ENCODE measurements at places on chromosomes 4 and X.

- no peak for DNase-seq
These were observed 392.4 kb upstream of the ATOH1 start for GRCh38 chr4:93436000-93436626.

- DNase-seq: no peak
These were observed 607.0 kb downstream of the TRAM1L1 start for GRCh38 chr4:116478343-116478742.

- DNase-seq: no peak
These were observed 10.0 kb downstream of the CLCN4 start for GRCh38 chrX:10166731-10167151.

GRCh38 chr4:142656178-142656577 lies 189.9 kb downstream of the INPP4B start:
- peak; percentile 13 for DNase-seq

DNA sequence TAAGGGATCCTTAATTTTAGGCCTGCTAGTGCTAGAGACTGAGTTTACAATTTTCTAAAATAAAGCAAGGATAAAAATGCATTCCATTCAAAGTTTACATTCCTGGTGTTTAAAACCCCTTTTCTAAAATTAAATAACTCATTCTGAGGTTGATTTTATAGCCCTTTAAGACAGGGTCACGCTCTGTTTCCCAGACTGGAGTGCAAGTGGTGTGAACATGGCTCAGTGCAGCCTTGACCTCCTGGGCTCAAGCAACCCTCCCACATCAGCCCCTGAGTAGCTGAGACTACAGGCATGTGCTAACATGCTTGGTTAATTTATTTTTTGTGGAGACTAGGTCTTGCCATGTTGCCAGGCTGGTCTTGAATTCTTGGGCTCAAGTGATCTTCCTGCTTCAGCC lies 6.8 kb upstream of the CDKL2 start:
- DNase-seq: peak; percentile 88

GRCh38 chrX:41009850-41010846 lies 75.1 kb upstream of the USP9X start:
- DNase-seq: peak; percentile 88

DNA sequence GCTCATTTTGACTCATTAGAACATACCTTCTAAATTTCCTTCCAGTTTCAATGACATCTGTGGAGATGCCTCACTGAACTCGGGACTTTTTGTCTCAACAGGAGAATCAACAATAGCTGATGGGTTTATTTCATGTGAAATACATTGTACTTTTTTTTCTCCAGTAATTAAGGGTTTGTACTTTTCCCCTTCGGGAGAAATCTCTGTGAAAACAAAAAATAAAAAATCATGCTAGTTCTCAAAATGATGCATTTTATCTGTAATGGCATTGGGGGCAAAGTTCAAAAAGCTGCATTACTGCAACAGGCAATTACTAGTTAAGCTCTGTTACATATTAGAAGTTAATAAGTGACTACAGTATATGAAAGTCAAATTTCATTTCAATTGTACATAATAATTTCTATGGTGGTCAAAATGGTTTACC lies 167.3 kb upstream of the SH3RF1 start:
- no peak for DNase-seq

- no peak for DNase-seq
These were observed 111.5 kb downstream of the POLA1 start for GRCh38 chrX:24805201-24805600.

DNA sequence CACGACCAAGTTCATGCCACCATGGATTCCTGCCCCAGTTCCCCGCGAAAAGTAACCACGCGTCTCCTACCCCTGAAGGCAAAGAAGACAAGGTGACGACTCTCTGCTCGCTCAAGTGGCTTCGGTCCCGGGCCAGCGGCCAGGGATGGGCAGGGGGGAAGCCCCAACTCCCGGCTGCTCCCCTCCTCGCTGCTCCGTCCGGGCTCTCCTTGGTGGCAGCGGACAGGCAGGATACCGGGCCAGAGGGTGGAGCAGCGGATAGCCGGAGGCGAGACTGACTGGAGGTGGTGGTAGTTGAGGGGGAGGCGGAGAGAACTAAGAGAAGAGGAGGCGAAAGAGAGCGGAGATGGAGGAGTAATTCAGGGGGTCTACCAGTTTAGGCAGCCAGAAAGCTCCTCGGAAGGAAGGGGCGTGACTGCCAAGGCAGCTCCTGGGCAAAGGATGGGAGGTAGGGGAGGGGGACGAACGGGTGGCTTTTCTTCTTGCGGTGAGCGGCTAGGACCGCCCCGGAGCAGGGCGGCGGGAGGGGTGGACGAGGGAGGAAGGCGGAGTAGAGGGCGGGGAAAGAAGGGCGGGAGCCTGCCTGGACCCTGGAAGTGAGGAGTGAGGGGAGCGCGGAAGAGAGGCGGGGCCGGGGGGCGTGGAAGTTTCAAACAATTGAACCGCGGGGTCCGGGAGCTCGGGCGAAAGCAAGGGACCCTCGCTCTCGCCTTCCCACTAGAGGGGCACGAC lies at the start of gene AMOT:
AMOT (minus strand) TSS at position 450 of the 732 bp plus-strand sequence. CDS start 17,705 bp downstream, outside the sequence.
- DNase-seq: peak; percentile 18

DNA sequence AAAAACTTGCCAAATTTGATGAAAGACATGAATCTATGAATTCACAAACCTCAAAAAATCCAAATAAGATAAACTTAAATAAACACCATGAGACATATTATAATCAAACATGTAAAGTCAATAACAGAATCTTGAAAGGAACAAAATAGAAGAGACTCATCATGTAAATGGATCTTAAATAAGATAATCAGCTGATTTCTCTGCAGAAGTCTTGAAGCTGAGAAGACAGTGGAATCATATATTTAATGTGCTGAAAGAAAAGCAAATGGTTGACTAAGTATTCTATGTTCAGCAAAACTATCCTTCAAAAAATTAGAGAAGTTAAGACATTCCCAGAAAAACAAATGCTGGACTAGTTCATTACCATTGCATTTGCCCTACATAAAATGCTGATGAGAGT lies 215.7 kb upstream of the SPIN4 start:
- DNase-seq: no peak

DNA sequence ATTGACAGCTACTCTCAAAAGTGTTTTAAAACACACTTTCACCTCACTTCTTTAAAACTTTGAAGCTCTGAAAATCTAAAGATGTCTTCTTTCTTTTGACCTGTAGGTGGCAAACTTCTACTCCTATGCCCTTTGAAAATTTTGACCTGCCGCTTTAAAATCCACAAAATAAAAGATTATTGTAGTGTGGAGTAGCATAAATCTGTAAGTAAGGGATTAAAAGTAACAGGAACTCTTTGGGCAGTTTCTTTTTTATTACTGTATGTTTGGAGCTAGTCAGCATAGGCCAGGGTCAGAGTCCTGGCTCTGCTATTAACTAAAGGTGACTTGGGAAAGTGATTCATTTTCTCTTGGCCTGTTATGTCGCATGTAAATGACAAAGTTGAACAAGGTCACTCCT lies 25.5 kb downstream of the BBS12 start:
- peak; percentile 57 for DNase-seq

Measured in EH (cell line).